Stimulated activated CD4-positive, alpha-beta T cell treated with anti-CD3 and anti-CD28 coated beads, Interleukin-12 subunit alpha, Interleukin-12 subunit beta, amount 100 ng/mL, for 24 hours (primary cell): ENCODE measurements at places on chromosomes 2 and 18.

- no peak for DNase-seq
These were observed 28.5 kb upstream of the NPAS2 start for GRCh38 chr2:100791294-100791935.

DNA sequence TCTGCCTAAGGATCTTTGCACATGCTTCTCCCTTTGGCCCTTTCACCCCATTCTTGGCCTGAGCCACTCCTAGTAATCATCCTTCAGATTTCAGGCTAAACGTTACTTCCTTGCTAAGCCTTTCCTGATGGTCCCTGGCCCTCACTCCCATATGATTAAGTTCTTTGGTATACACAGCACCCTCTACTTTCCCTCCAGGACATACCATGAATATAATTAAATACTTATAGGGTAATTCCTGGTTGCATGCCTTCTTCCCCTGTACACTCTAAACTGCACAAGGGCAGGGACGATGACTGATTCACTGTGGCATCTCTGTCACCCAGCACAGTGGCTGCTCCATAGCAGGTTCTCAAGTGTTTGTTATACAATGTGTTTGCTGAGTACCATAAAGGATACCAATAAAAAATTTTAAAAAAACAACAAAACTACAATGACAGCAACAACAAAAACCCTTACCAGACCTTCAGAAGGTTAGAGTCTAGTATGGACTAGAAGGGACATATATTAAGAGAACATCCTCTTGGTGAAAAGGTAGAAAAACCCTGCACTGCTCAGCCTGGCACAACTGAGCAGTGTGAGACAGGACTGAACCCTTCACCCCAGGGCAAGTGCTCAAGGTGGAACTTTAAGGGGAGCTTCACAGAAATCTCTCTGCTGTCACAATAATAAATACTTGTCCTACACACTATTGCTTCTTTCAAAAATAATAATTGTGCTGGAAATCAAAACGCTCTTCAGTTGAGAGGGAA, 76.2 kb downstream of the AAK1 start:
- no peak for DNase-seq

DNA sequence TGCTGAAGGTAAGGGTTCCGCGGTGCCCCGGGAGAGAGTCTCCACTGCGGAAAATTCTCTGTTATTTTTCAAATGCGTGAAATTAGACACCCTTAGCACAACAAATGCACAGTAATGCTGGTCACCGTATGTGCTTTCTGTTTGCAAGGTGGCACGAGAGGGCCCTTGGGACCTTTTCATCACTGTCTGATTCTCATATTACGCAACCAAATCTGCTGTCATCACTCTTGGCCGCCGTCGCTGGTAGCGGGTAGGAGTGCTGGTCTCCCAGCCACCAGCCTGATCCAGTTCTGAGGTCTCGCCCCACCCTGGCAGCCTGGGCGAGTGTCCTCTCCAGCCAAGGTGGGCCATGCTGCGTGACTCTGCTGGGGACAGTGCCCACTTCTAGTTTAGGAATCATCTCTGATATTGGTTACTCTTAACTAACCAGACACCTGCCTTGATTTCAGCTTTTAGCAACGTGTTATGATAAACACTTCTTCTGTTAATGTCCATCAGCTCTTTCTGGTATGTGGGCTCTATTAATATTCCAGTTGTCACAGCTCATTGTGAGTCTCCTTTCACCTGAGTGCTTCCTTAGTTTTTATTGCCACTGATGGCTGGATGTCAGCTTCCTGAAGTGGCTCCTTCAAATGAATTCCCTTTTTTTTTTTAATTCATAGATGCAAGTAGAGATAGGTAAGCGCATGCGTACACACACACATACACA, 199.4 kb downstream of the GBX2 start:
- no peak for DNase-seq

- no peak for DNase-seq
These were observed 9.4 kb downstream of the COL3A1 start for GRCh38 chr2:188983427-188984064.

DNA sequence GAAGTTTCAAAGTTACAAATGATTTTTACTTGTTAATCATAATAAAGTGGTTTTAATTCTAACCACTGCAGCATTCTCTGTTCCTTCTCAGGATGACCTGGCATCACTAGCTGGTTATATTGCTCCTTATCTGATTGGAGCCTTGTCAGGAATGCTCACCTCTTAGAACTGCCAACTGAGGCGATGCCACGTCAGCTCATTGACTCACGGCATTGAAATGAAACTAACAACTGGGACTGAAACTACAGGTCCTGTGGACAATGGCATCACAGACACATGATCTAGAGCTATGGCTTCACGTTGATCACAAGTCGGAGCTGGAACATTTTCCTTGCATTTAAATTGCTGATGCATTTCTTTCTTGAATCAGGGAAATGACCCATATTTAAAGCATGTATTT, 54.9 kb upstream of the MAP2 start:
- no peak for DNase-seq

- no peak for DNase-seq
These were observed 21.5 kb upstream of the GMPPA start for GRCh38 chr2:219477179-219477578.

DNA sequence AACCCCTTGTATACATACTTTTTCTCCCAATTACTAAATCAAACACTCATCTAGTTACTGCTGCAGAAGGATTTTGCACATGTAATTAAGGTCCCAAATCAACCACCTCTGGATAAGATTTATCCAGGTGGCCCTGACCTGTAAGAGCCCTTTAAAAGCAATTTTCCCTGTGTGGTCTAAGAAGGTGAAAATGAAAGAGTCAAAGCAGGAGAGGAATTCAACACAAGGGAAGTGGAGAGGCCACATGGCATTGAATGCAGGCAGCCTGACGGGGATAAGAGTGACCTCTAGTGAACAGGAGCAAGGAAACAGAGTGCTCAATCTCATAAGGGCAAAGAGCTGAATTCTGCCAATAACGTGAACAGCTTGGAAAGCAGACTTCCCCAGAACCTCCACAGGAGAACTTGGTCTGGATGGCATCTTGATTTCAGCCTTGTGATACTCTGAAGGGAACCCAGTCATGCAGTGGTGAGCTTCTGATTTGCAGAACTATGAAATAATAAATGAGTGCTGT, 27.2 kb downstream of the PPP3R1 start:
- no peak for DNase-seq

GRCh38 chr2:69381337-69381737, 5.7 kb downstream of the GFPT1 start:
- no peak for DNase-seq

- no peak for DNase-seq
These were observed 228.0 kb downstream of the IKZF2 start for GRCh38 chr2:212923393-212923792.

- no peak for DNase-seq
These were observed 135.7 kb downstream of the GRB14 start for GRCh38 chr2:164485541-164485940.

- no peak for DNase-seq
These were observed 59.5 kb downstream of the LPIN1 start for GRCh38 chr2:11805920-11806319.

GRCh38 chr18:50472941-50473340, 86.9 kb upstream of the MAPK4 start:
- no peak for DNase-seq

DNA sequence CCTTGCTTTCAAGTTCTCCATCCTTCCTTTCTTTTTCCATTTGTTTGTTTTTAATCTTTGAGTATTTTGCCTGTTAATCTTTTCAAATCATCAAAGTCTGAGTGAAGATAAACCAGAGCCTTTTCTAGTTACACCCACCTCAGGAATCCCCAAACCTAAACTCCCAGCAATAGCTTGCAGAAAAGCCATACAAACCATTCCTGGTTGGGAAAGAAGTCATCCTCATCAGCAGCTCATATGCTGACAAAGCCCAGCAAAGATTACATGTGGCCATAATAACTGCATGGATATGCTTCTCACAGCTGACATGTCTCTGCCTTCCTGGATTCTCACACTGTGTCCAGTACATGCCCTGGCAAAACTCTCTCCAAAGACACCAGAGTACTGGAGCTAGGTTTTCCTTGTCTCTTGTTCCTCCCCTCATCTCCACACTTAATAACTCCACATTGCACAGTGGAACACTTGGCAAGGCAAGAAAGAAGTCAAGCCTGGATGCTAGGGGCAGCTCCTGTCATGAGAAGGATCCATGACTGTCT, 126.4 kb upstream of the TLK1 start:
- no peak for DNase-seq

- no peak for DNase-seq
These were observed 11.3 kb downstream of the STK17B start for GRCh38 chr2:196160101-196160500.

DNA sequence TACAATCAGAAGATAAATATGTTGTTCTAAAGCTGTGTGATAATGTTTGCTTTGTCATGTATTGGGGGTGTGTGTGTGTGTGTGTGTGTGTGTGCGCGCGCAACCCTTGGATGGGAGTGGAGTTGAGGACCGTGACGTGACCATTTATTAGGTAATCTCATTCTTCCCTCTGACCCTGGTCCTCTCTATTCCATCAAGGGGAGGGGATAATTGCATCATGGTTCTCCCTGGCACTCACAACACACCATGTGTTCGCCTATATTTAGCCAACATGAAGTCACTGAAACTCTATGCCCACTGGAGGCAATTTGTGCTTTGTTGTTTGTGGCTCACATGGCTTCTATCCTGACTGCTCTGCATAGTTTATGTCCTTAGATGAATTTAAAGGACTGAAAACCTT, 79.8 kb upstream of the LRPPRC start:
- DNase-seq = no peak

DNA sequence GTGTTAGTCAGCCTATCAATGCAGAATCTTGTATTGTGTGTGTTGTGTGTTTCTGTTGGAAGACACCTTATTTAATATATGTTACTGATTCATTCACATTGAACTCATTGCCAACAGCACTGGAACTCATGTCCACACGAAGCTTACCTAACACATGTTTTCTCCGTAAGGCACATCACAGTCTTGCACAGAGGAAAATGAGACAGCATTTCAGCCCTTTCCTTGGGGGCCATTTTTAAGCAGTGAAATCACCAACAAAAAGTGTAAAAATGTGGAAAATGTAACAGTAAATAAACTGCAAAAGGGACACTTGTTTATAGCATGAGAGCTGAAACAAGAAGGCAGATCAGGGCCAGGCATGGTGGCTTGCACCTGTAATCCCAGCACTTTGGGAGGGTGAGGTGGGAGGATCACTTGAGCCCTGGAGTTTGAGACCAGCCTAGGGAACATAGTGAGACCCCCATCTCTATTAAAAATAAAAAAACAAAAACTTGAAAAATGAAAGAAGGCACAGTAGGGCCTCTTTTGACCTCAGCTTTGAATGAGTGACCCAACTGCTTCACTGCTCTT, 306.0 kb downstream of the MYCN start:
- no peak for DNase-seq

GRCh38 chr2:236078297-236079255, 89.6 kb downstream of the GBX2 start:
- no peak for DNase-seq

- DNase-seq = no peak
These were observed 31.9 kb upstream of the MSTN start for GRCh38 chr2:190094316-190094871.

- no peak for DNase-seq
These were observed 18.5 kb downstream of the GPR35 start for GRCh38 chr2:240643811-240644150.

- no peak for DNase-seq
These were observed 10.0 kb upstream of the KIDINS220 start for GRCh38 chr2:8847400-8847799.

DNA sequence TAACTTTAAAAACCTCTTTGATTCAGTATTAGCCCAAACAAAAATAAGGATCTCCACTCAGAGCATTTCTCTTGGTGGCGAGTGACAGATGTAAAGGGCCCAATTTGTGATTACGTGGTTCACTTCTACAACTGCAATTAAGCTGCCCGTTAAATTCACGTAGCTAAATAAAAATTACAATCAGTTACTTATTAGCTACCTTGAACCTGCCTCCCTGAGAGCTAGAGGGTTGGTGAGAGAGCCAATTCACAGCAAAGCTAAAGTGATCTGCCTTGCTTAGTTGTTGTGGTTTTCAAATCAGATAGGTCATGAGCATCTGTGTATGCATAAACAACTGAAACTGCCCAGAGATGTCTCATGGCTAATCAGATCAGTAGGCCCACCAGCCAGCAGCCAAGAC, 156.7 kb downstream of the RNF152 start:
- DNase-seq = no peak

DNA sequence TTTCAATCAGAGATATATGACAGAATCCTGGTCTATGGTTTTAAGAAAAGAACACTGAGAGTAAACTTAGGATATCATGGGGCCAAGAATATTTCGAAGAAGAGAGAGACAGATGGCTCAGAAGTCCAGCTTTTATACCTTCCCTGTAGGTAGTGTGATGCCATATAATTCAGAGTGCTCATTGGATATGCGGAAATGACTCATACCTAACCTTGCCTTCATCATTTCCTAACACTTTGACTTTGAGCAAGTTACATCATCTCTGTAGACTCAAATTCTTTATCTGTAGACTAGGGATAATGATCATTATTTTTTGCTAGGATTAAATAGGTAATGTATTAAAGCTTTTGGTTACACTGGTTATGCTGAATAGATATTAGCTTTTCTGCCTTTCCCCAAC, 461.6 kb upstream of the CNTNAP5 start:
- DNase-seq = no peak

GRCh38 chr18:36354989-36355388, 57.5 kb downstream of the FHOD3 start:
- DNase-seq = no peak

DNA sequence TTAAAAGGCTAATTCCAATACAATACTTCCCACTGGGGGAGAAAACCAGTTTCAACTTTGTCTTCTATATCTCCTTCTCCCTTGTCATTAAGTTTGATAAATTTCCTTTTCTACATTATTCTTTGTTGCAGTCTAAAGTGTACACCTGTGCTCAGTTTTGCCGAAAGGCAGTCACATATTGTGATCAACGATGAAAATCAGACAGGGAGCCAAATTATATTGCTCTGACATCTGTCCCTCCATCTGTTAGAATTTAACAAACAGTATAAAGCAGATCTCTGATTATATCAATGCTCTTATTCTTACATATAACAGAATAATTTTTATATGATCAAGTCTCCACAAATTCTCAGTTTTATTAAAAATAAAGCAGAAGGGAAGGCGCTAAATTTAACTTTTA, 496.7 kb downstream of the NRXN1 start:
- DNase-seq = no peak

DNA sequence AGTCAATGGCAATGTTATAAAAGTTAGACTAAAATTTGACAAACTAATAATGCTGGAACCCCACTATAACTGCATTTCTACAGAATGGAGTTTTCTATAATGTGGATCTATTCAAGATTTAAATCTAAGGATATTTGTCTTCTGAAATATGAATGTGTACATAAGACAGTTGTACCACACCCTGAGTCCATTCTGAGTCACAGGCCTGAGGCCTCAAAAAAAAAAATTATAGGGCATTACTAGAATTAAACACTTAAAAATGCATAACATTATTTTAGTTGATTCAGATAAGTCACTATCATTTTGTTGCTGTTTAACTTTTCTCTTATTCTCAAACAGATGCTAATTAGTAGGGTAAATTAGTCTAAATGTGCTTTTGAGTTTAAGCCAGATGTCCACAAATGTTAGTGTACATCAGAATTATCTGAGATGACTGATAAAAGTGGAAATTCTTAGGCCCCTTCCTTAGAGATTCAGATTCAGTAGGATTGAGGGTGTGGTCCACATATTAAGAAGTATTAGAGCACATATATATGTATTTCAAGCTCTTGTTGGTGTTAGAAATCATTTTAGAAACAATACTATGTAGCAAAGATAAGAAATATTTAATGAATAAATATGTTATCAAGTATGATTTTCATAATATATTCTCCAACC, 42.4 kb upstream of the COL5A2 start:
- no peak for DNase-seq
